COR-L47 (cell line): ENCODE measurements at places on chromosomes 6 and 20.

- no peak for DNase-seq
These were observed 3.3 kb downstream of the SUN5 start for GRCh38 chr20:33000802-33001466.

DNA sequence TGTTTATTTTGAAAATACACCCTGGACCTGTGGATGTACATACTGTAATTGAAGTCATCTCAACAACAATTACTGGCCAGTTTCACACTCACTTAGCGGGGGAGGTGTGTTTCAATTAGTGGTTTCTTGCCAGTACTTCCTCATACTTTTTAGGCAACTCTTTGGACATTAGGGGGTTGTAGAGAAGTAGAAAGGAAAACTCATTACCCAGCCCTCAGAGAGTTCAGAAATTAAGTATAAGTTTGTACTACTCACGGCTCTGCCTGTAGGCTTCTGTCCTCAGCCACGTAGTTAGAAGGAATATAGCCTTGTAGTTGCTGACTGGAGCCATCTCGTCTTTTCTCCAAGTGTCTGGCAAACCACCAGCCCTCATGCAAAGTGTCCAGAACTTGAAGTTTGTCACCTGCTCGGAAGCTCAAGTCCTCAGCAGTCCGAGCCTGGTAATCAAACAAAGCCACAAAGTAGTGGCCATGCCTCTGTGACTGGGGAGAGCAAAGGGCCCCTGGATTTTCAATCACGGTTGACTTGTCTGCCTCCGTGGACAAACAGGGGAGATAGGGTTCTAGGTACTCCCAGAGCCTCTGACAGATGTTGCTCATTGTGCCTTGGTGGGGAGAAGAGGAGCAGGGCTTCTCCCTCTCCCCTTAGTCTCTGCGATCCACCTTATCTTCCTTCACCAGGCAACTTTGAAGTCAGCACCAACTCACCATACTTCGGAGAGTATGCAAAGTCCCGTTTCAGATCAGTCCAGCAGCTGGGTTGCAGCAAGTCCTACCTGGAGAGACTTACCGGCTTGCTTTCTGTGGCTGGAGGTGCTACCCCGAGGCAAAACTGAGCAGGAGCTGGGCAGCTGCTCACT, 749 bp downstream of the FRK start:
- DNase-seq: no peak

- no peak for DNase-seq
These were observed 250.9 kb upstream of the PDE10A start for GRCh38 chr6:165913676-165914570.

- no peak for DNase-seq
These were observed 824 bp upstream of the CSTL1 start for GRCh38 chr20:23438661-23439060.

DNA sequence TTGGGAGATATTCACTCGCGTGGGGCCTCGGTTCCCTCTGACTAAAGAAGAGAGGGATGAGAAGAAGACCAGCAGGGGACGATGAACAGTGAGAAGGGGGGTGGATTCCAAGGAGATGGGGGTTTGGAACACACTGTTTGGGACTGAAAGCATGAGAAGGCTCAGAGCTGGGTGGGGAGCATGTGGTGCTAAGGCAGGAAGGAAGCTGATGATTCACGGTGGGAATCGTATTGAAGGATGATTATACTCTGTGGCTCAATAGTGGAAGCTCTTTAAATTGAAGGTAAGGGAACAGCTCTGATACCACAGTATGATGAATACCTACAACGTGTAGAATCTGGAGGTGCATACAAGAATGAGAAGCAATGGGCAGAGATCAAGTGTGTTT, 117.5 kb upstream of the KCNK16 start:
- DNase-seq: no peak

DNA sequence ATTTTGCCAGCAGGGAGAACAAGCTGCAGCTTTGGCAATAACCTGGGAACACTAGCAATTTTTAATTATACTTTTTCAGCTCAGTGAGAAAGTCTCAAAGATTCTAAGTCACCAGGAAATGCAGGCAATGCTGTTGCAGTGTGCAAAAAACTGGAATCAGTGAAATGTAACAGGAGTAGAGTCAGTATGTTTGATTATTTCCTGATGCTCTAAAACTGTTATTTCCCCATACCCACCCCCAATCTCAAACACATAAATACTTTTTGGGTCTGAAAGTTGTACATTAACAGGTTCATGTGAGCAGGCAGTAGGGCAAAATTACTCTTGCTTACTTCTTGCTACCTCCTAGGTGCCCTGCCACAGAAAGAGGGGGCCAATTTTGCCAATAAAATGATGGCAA, 65.4 kb upstream of the BEND6 start:
- no peak for DNase-seq
